CD8-positive, alpha-beta memory T cell (primary cell): ENCODE measurements at places on chromosomes 7 and 10. TPM values are rescaled to one million over a fixed set of nuclear protein-coding genes. Genes with fewer than 3 reads are reported as not detected.

- H3K4me1 ChIP-seq, result peaks cover 72% of the 10 kb centered on the region
- H3K36me3 ChIP-seq, result no peaks in the 10 kb centered on the region
- no peak overlapping the region for H3K4me3 ChIP-seq
- no peaks in the 10 kb centered on the region for H3K27me3 ChIP-seq
- H3K27ac ChIP-seq, result no peak overlapping the region
These were observed 78.8 kb upstream of the LRRN3 start for GRCh38 chr7:111012149-111012548.

Gene ASB10
- not detected for total RNA-seq

DNA sequence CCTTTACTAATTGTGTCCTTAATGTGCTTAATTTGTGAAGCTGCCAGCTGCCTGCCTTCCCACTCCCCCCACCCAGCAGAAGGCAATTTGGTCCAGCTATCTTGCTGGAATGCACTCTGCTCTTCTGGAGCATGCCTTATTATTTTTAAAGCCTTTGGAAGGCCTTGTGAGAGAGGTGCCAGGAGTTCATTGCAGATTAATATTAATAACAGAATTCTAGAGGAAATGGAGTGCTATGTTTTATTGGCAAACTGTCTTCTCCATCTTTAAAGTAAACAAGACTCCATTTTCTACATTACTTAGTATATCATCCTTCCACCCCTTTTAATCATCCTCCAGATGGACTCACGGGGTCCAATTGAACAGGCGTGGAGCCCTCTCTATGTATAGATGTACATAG lies 50.8 kb upstream of the ZNF32 start:
- H3K36me3 ChIP-seq, result no peaks in the 10 kb centered on the region
- H3K27me3 ChIP-seq, result no peaks in the 10 kb centered on the region
- H3K4me1 ChIP-seq, result no peaks in the 10 kb centered on the region
- no peak for DNase-seq
- no peak overlapping the region for H3K4me3 ChIP-seq
- H3K27ac ChIP-seq, result no peak overlapping the region

Gene KCND2
- not detected for total RNA-seq

Gene LRIT2
- total RNA-seq, result not detected

Gene FBXL13
- total RNA-seq, result 0.62 TPM

Gene SRRM3
- total RNA-seq, result not detected

Gene LAMB1
- total RNA-seq, result not detected

- H3K36me3 ChIP-seq, result no peaks in the 10 kb centered on the region
- DNase-seq, result no peak
- H3K4me3 ChIP-seq, result no peak overlapping the region
- no peak overlapping the region for H3K27ac ChIP-seq
These were observed 63.9 kb downstream of the TPK1 start for GRCh38 chr7:144771927-144772326.

GRCh38 chr10:43235070-43235900 lies 31.6 kb downstream of the RASGEF1A start:
- no peaks in the 10 kb centered on the region for H3K36me3 ChIP-seq
- no peak overlapping the region for H3K27ac ChIP-seq
- no peak for DNase-seq
- peaks cover 17% of the 10 kb centered on the region for H3K4me1 ChIP-seq
- no peaks in the 10 kb centered on the region for H3K27me3 ChIP-seq

GRCh38 chr10:98525969-98526368 lies 79.2 kb upstream of the HPS1 start:
- no peaks in the 10 kb centered on the region for H3K36me3 ChIP-seq
- no peaks in the 10 kb centered on the region for H3K27me3 ChIP-seq
- no peak for DNase-seq
- no peaks in the 10 kb centered on the region for H3K4me1 ChIP-seq
- no peak overlapping the region for H3K4me3 ChIP-seq
- no peak overlapping the region for H3K27ac ChIP-seq

- H3K27ac ChIP-seq, result no peak overlapping the region
- DNase-seq, result no peak
- no peaks in the 10 kb centered on the region for H3K4me1 ChIP-seq
- H3K36me3 ChIP-seq, result no peaks in the 10 kb centered on the region
- no peak overlapping the region for H3K4me3 ChIP-seq
- no peaks in the 10 kb centered on the region for H3K27me3 ChIP-seq
These were observed 312.6 kb downstream of the IPMK start for GRCh38 chr10:57955076-57955475.

GRCh38 chr10:52539463-52539862 lies 225.4 kb downstream of the DKK1 start:
- H3K4me3 ChIP-seq, result no peak overlapping the region
- no peak overlapping the region for H3K27ac ChIP-seq
- DNase-seq, result no peak
- H3K36me3 ChIP-seq, result no peaks in the 10 kb centered on the region
- H3K27me3 ChIP-seq, result no peaks in the 10 kb centered on the region

DNA sequence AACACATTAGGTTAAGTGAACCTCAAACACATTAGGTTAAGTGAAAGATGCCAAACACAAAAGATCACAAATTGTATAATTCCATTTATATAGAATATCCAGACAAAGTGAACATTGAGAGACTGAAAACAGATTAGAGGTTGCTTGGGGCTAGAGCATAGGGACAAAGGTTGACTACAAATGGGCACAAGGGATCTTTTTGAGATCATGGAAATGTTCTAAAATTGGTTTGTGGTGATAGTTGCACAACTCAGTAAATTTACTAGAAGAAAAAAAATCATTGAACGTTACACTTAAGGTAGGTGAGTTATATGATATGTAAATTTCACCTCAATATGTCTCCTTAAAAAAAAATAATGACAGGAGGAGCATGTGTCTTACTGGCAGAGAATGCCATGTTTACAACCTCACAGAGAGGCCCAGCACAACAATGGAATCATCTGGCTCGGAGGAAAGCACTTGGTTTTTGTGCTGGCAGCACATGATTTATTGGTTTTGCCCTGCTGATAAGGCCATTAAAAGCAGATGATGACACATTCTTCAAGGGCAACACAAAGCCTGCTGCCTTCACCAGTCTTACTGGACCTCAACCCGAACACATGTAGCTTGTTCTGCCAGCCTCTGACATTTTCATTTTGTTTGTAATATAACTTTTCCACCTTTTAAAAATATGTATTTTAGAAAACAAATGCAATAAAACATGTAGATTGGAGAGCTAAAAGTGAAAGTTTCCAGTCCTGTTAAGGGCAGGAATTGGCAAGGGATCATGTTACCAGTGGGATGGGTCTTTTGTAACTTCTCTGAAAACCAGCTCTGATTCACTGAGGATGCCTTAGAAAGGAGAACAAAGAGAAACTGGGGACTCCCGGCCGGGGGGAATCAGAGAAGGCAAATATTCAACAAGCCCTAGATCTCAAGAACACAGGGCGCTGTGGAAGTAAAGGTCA lies 11.9 kb upstream of the LMOD2 start:
- H3K27ac ChIP-seq, result no peak overlapping the region
- no peak for DNase-seq
- H3K4me3 ChIP-seq, result no peak overlapping the region
- peaks cover 3% of the 10 kb centered on the region for H3K27me3 ChIP-seq

Gene SPDYE9
- not detected for total RNA-seq

- H3K27me3 ChIP-seq, result no peaks in the 10 kb centered on the region
- H3K4me3 ChIP-seq, result no peak overlapping the region
- no peak for DNase-seq
- no peaks in the 10 kb centered on the region for H3K36me3 ChIP-seq
These were observed 52.4 kb downstream of the SORBS1 start for GRCh38 chr10:95508730-95509129.

GRCh38 chr7:50153148-50153547 lies 60.1 kb upstream of the ZPBP start:
- H3K4me1 ChIP-seq, result peaks cover 27% of the 10 kb centered on the region
- H3K36me3 ChIP-seq, result no peaks in the 10 kb centered on the region
- H3K4me3 ChIP-seq, result no peak overlapping the region
- H3K27ac ChIP-seq, result no peak overlapping the region
- DNase-seq, result no peak

DNA sequence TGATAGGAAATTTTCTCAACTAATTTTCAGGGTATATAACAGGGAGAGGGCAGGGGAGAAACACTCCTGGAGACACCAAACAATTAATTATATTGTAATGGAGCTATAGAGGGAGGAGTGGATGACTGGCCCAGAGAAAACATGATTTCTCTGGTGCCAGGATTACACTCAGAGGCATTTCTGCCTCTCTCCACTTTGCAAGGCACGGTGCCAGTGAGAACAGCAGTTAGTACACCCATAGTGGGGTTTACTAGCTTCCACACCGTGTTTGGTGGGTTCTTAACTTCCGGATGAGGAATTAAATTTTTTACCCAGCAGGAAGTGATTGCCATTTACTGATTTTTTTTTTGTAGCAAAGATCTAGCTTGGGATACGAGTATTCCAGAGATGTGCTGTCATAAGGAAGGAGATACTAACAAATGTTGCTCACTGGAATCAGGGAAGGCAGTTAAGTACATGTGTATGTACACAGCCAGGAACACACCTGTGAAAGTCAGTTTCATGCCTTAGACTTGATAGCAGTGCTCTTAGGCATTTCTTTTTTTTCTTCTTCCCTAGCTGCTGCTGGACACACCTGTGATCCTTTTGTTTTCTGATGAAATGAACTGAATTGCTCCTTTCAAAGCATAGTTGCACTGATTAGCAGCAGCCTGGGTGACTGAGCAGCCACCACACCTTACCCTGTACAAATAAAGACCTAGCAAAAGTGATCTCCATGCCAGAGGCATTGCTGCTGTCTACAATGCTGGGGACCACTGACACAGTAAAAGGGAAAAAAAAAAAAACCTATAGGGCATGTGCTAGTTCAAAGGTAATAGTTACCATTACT lies 58.1 kb downstream of the POLL start:
- H3K4me1 ChIP-seq, result no peaks in the 10 kb centered on the region
- peaks cover 10% of the 10 kb centered on the region for H3K36me3 ChIP-seq
- H3K4me3 ChIP-seq, result no peak overlapping the region
- H3K27ac ChIP-seq, result no peak overlapping the region

DNA sequence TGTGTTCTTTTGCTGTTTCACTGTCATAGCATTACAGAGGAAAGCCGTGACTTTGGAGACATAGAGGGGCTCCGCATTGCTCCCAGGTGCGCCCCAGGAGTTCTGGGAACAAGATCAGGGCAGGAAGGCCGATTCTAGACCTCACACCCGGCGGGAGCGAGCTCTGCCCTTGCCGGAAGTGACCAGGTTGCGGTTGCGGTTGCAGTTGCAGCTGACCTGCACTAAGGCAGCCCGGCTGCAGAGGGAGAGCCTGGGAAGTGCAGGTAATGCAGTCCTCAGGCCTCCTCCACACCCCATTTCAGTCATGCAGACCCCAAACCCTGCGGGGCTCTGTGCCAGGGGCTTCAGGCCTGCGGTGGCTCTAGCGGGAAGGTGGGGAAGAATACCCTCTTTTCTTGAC lies 130.0 kb upstream of the LANCL2 start:
- no peaks in the 10 kb centered on the region for H3K4me1 ChIP-seq
- no peak for DNase-seq
- no peaks in the 10 kb centered on the region for H3K27me3 ChIP-seq
- H3K4me3 ChIP-seq, result no peak overlapping the region

- H3K4me3 ChIP-seq, result no peak overlapping the region
- no peak overlapping the region for H3K27ac ChIP-seq
- H3K4me1 ChIP-seq, result no peaks in the 10 kb centered on the region
- H3K36me3 ChIP-seq, result no peaks in the 10 kb centered on the region
- H3K27me3 ChIP-seq, result no peaks in the 10 kb centered on the region
These were observed 120.2 kb upstream of the TMEM229A start for GRCh38 chr7:124152859-124153692.

Gene CBX3
- total RNA-seq, result 296 TPM

DNA sequence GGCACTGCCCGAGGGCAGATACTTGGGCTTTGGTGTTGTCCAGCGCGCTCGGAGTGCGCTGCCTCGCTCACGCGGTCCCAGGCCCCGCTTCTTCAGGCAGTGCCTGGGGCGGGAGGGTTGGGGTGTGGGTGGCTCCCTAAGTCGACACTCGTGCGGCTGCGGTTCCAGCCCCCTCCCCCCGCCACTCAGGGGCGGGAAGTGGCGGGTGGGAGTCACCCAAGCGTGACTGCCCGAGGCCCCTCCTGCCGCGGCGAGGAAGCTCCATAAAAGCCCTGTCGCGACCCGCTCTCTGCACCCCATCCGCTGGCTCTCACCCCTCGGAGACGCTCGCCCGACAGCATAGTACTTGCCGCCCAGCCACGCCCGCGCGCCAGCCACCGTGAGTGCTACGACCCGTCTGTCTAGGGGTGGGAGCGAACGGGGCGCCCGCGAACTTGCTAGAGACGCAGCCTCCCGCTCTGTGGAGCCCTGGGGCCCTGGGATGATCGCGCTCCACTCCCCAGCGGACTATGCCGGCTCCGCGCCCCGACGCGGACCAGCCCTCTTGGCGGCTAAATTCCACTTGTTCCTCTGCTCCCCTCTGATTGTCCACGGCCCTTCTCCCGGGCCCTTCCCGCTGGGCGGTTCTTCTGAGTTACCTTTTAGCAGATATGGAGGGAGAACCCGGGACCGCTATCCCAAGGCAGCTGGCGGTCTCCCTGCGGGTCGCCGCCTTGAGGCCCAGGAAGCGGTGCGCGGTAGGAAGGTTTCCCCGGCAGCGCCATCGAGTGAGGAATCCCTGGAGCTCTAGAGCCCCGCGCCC lies at the start of gene NPY:
NPY (plus strand) TSS at position 294 of the 802 bp plus-strand sequence. CDS start 1,051 bp downstream, outside the sequence.
- H3K4me1 ChIP-seq, result peaks cover 9% of the 10 kb centered on the region
- H3K27ac ChIP-seq, result no peak within 1 kb of the TSS
- H3K36me3 ChIP-seq, result no peaks in the 10 kb centered on the region
- DNase-seq, result no peak
- no peak within 1 kb of the TSS for H3K4me3 ChIP-seq

- H3K4me1 ChIP-seq, result no peaks in the 10 kb centered on the region
- H3K27me3 ChIP-seq, result peaks cover 22% of the 10 kb centered on the region
- H3K36me3 ChIP-seq, result no peaks in the 10 kb centered on the region
- peak overlapping the region; percentile 7 for H3K4me3 ChIP-seq
These were observed 1.3 kb downstream of the TBC1D12 start for GRCh38 chr10:94403380-94404213.

GRCh38 chr7:128099204-128099671 lies 68.0 kb upstream of the LRRC4 start:
- H3K27me3 ChIP-seq, result no peaks in the 10 kb centered on the region
- H3K4me3 ChIP-seq, result no peak overlapping the region
- peaks cover 1% of the 10 kb centered on the region for H3K36me3 ChIP-seq

DNA sequence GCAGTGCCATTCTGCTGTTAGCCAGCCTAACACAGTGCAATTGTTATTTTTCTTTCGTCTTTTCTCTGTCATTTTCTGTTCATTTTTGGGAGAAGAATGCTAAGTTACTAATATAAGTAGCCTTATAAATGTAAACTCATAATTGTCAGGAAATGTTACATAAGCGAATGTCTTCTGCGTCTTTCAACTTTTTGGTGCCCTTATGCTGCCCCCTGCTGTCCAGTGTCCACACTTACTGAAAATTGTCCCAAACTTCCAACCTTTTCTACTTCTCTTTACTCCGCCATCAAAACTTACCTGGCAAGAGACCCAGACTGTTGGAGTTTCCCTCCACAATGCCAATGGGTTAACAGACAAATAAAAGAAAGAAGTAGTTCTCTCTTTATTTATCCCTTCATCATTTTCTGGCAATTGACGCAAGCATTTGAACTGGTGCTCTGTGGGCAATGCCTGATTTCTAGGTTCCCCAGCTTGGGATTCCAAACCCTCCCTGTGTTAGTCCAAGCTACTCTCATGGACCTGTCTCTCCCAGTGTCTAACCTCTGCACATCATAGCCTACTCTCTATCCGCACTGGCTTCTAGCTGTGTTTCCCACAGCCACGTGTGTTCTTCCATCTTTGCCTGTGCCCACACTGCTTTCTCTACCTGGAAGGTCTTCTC lies 21.0 kb upstream of the EPC1 start:
- H3K36me3 ChIP-seq, result no peaks in the 10 kb centered on the region
- no peak overlapping the region for H3K4me3 ChIP-seq
- H3K27me3 ChIP-seq, result no peaks in the 10 kb centered on the region
- DNase-seq, result peak; percentile 74

Gene IL6
- 1.7 TPM for total RNA-seq
